IPS DF 6.9 (cell line): ENCODE measurements at places on chromosomes 6 and 20.

DNA sequence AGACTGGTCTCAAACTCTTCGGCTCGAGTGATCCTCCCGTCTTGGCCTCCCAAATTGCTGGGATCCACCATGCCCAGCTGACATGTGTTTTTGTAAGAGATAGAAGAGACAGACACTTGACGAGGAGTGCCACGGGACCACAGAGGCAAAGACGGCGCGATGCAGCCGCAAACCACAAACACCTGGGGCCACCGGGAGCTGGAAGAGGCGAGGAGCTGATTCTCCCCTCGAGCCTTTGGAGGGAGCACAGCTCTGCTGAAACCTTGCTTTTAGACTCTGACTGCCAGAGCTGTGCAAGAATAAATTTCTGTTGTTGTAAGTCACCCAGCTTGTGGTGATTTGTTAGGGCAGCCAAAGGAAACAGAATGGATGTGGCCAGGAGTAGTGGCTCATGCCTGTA is 46.9 kb downstream of the TFAP2C start:
- DNase-seq: no peak

DNA sequence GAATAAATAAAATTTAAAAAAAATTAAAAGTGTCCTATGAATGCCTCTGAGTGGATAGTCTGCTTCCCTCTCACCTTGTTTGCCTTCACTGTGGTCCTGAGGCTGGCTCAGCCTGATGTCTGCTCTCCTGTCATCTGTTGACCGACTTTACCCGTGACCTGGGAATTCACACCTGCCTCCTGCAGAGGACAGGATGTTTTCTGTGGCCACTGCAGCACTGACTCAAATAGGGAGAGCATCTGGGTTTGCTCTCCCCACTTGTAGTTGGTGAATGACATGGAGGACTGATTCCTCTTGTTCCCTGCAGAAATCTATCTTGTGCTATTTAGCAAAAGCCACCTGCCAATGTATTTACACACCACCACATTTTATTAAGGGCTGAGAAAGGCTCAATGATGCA is 52.4 kb upstream of the ERVFRD-1 start:
- DNase-seq: no peak

- DNase-seq: no peak
These were observed 19.0 kb upstream of the EXOC2 start for GRCh38 chr6:711925-712324.

GRCh38 chr6:125962900-125963497 is 6.4 kb downstream of the HINT3 start:
- no peak for DNase-seq

GRCh38 chr6:156978948-156979347 is 201.8 kb downstream of the ARID1B start:
- DNase-seq: no peak

- DNase-seq: no peak
These were observed 36.2 kb downstream of the GNAS start for GRCh38 chr20:58888521-58889333.
